ENCODE measurements at places on chromosomes 2 and 18. TPM values are rescaled to one million over a fixed set of nuclear protein-coding genes. Genes with fewer than 3 reads are reported as not detected.

G6PC2 gene
- not detected for total RNA-seq

RAB17 gene
- total RNA-seq: 0.12 TPM

FAM237A gene
- total RNA-seq: not detected

DCDC2C gene
- 0.36 TPM for total RNA-seq

IL18RAP gene
- total RNA-seq: not detected

EGR4 gene
- 0.28 TPM for total RNA-seq

CNGA3 gene
- total RNA-seq: not detected

PROM2 gene
- 0.15 TPM for total RNA-seq

POTEI gene
- total RNA-seq: 0.01 TPM

IGFBP5 gene
- 0.31 TPM for total RNA-seq

ARHGAP25 gene
- total RNA-seq: 0.22 TPM

TBC1D8 gene
- 26.2 TPM for total RNA-seq

EVX2 gene
- not detected for total RNA-seq

NPHP1 gene
- 8.0 TPM for total RNA-seq

LIMS4 gene
- 0.88 TPM for total RNA-seq

Measured in A549 treated with CpdA at 1 μM for 4 hours (cell line).